ENCODE measurements at places on chromosomes 5 and 9.

GRCh38 chr5:55104036-55104772 lies 1.8 kb downstream of the GZMA start:
- DNase-seq = no peak

DNA sequence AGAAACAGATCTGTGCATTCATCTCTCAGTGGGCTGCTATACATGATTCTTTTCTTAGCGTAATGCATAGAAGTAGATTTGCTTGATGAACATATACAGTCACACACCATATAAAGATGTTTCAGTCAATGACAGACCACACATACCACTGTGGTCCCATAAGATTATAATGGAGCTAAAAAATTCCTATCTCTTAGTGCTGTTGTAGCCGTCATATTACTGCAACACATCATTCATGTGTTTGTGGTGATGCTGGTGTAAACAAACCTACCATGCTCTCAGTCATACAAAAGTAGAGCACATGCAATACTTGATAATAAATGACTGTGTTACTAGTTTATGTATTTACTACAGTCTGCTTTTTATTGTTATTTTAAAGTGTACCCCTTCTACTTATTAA lies 214.3 kb downstream of the ARHGAP26 start:
- no peak for DNase-seq

GRCh38 chr9:31541721-31542281 lies 842.6 kb upstream of the ACO1 start:
- DNase-seq = no peak

DNA sequence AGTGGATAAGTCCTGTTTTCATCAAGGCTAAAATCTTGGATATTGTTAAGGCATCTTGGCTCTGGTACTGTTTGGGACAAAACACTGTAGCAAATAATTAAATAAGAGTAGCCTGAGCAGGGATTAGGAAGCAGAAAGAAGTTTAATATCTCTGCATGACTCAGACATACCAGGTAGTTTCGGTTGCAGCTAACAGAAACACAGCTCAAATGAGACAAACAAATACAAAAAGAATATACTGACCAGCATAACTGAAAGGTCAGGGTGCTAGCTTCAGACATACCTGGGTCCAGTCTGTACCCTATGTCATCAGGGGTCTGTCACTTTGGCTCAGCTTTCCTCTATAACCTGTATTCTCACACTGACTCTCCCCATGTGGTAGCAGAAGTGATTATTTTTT lies 156.4 kb upstream of the MAP3K1 start:
- no peak for DNase-seq

DNA sequence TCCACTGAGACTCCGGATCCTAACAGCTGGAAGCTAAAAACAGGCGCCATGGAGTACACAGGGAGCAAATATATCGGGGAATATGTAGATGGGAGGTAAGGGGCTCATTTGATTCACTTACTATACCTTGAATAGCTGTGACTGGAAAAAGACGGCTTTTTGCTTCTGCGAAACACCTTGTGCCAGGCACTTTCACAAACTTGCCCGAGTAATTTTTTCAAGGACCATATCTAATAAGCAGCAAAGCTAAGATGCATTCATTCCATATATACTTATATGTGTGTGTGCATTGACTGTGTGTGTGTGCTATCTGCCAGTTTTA lies 178 bp downstream of the MORN5 start:
- no peak for DNase-seq

- DNase-seq = no peak
These were observed 87.3 kb upstream of the GNAQ start for GRCh38 chr9:78118742-78119473.

DNA sequence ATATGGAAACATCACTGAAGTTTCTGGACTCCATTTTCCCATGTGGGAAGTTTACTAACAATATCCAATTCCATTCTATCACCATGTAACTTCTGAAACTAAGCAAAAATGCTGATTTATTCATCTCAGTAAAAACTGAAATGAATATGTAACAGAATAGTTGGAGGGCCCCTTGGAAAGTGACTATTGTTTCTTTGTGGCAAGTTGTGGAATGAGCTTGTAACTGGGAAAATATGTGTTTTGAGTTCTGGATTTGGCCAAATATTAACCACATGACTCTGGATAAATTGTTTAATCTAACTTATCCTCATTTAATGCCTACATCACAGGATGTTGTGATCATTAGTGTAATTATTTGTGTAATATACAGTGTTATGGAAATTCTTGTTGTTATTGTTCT lies 619.3 kb downstream of the TLE4 start:
- no peak for DNase-seq

DNA sequence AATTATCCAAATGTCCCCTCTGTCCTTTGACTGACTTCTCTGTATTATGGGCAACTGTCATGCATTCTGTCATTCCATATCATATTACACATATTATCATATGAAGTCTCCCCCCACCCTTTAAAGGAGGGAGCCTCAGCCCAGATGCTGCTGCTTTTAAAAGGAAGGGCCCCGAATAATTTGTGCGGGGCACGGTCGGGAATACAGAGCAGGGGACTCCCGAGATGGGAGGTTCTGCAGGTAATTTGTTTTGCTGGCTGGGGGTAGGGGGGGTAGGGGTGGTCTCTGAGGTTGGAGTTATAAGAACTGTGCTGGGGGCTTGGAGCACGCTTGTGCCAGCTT lies 10.1 kb upstream of the LHX2 start:
- no peak for DNase-seq

GRCh38 chr9:82255481-82256176 lies 267.1 kb downstream of the SPATA31D1 start:
- no peak for DNase-seq

DNA sequence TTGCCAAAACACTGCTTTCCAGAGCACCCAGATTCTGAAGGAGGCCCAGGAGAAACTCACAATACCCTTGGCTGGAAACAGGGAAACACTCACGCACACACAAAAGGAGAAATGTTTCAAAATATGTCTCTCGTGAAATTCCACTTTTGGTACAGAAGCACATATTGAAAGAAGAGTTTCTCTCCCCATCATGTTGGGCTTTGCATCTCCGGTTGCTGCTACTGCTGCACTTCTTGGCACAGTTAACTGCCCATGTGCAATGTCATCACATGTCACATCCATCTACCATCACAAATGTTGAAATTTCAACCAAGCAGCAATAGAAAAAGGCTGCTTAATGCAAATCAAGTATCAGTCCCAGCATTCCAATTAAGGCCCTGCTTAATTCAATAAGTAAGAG lies 72.1 kb downstream of the ABCA1 start:
- no peak for DNase-seq

- no peak for DNase-seq
These were observed 71.9 kb downstream of the ARRDC3 start for GRCh38 chr5:91311168-91311696.

- no peak for DNase-seq
These were observed 16.7 kb upstream of the KIF27 start for GRCh38 chr9:83937861-83938455.

DNA sequence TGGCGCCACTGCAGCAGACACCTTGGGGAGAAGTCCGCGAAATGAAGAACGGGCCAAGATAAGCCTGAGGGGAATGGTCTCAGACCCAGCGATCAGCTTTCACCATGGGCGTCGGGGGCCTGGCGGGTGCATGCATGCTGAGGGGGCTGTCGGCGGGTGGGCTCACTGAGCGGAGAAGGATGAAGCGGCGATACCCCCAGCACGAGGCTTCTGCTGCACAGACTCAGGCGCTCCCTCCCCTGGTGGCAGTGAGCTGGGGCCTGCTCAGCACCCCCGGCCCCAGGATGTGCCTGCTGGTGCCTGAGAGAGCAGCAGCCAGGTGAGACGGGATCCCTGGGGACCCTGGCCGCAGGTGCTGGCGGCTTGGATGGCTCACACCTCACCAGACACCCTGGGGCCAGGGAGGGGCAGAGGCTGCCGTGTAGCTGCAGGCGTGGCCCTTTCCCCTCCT lies 31.2 kb downstream of the CEP72 start:
- no peak for DNase-seq

DNA sequence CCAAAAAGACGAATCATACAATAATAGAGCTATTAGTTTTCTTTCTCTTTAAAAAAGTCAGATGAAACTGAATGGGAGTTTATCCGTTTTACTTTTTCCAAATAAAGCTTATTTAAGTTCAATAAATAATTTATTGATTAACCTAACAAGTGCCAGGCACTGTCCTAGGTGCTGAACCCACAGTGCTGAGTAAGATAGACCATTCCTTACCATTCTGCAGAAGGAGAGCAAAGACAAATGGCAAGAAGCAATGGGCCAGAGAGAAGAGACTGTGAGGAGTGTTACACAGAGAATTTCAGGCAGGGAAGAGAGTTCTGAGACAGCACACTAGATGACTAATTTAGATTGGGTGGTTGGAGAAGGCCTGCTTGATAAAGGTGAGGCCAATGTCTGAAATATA lies 127.2 kb downstream of the AUH start:
- DNase-seq = no peak

DNA sequence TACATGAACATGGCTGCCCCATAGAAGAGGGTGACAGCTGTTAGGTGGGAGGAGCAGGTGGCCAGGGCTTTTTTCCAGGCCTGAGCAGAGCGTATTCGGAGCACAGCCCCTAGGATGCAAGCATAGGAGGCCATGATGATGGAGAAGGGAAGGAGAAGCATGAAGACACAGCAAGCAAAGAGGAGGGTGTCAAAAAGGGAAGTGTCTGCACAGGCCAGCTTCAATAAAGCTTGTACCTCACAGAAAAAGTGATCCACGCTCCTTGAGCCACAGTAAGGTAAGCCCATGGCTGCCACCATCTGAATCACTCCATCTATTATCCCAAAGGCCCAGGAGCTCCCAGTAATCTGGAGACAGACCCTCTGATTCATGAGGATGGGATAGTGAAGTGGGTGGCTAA lies 6.4 kb downstream of the OR2V1 start:
- no peak for DNase-seq

DNA sequence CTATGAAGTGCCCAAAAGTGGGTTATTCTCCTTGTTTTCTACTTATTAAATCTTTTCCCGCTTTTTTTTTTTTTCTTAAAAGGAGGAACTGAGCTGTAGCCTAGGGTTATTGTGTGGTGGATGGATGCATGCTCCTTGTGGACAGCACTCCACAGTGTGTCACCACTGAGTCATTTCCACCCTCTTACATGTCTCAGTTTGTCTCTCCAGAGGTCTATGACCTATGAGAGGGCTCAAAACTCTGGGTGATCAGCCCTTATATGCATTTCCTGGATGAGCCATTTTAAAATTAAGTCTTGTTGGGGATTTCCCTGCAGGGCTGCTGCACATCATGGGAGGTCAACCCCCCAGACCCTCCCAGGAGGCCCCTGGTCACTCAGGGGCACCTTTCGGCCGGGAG lies 102.2 kb upstream of the MOCS2 start:
- no peak for DNase-seq

DNA sequence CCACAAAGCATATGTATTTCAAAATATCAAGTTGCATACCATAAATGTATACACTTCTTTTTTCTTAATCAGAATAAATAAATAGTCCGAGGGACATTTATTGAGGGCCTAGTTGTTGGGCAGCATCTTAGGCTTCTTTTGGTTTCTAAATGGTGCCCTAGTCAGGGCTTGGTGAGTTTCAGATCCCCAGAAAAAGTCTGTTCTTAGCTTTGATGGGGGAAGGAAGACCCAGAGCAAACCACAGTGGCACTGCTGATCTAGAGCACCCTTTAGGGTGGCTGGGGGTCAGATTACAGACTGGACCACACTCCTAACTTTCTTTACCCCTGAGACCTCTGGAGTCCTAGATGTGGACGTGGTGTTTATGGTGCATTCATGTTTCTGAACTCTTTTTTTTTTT lies 97.8 kb downstream of the C9orf152 start:
- DNase-seq = no peak

- DNase-seq = no peak
These were observed 23.8 kb downstream of the CD14 start for GRCh38 chr5:140609126-140609525.

DNA sequence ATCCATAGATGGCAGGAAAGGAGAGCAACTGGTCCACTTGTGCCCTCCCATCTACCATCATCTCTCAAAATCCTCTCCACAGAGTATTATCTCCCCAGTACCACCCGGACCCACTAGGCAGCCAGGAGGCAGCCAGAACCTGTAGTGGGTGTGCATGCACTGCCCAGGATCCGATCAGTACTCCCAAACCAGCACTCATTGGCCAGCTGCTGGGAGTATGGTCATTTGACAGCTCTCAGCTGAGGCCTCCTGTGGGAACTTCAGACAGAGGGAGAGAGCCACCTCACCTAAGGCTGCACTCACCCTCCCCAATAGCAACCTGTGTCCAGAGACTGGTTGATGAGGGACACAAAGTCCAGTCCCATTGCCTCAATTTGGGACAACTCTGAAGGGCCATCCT lies 286.0 kb downstream of the TRIM36 start:
- DNase-seq = no peak

DNA sequence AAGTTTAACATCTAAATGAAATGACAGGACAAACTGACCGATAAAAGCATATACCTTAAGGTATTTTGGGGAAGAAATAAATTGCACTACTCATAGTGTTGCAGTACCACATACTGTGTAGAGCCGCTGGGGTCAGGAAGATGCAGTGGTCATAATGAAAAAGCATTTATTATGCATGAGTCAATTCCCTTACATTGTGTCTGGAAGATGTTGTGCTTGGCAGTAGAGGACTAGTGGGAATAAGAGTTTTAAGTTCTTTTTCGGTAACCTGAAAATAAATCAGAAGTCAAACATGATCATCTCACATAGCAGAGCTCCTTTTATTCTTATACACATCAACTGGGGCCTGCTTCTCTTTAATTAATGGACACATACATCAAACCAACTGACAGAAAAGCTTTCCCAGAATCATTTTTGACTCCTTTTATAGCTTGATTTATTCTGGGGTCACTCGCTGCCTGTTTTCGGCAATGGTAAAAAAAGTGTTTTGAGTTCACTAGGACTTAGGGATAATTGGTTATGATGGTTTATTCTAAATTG lies 262.5 kb upstream of the CHD1 start:
- no peak for DNase-seq

GRCh38 chr5:62093976-62094375 lies 212.0 kb upstream of the KIF2A start:
- DNase-seq = no peak

DNA sequence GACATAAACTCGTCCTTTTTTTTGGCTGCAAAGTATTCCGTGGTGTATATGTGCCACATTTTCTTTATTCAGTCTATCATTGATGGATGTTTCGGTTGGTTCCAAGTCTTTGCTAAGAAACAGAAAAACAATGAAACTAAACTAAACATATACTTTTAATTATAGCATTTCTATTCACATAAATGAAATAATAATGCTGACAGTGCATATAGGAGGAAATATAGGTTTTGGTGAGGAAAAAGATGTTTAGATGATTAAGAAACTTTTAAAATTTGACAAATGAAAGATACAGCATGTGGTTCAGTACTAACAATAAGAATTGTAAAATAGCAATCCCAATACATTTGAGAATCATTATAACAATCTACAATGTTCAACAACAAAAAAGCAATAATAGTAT lies 1094.5 kb upstream of the CDH6 start:
- DNase-seq = no peak

- DNase-seq = no peak
These were observed 139.8 kb downstream of the SLIT3 start for GRCh38 chr5:169161022-169161680.

- DNase-seq = no peak
These were observed 791.2 kb upstream of the ZNF608 start for GRCh38 chr5:125537661-125538060.

- DNase-seq = no peak
These were observed 6.8 kb upstream of the ZNF79 start for GRCh38 chr9:127417131-127418036.

GRCh38 chr5:172168311-172168710 lies 19.7 kb downstream of the STK10 start:
- DNase-seq = no peak

Data from activated T-cell treated with anti-CD3 and anti-CD28 coated beads, Interleukin-2, amount 50 U/mL, for 1 hour (primary cell).